T-helper 9 cell (primary cell): ENCODE measurements at places on chromosomes 6 and 20.
A peak's percentile ranks its signal among the peaks of the same experiment; 100 is the strongest.

DNA sequence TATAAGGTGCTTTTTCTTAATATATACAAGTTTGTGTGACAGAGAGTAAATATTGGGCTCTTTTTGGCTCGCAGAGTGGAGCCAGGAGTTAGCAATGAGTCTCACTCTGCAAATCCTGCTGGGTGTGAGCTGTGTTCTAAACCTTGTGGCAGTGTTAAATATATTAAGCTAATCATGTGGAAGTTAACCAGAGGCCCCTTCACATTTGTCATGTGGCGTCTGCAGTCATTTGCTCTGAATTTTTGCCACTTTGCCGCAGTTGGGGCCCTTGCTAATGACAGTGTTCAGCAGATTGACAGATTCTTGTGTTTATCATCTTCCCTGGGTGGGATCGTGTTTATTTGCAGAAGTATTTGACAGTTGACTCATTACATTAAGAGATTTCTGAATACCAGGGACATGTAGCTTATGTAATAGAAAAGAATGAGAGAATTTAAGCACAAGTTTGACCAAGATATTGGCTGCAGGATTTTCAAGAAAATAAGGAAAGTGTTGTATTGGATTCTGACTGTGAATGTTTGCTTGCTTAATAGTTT is 37.9 kb downstream of the SPATA2 start:
- no peak for DNase-seq

DNA sequence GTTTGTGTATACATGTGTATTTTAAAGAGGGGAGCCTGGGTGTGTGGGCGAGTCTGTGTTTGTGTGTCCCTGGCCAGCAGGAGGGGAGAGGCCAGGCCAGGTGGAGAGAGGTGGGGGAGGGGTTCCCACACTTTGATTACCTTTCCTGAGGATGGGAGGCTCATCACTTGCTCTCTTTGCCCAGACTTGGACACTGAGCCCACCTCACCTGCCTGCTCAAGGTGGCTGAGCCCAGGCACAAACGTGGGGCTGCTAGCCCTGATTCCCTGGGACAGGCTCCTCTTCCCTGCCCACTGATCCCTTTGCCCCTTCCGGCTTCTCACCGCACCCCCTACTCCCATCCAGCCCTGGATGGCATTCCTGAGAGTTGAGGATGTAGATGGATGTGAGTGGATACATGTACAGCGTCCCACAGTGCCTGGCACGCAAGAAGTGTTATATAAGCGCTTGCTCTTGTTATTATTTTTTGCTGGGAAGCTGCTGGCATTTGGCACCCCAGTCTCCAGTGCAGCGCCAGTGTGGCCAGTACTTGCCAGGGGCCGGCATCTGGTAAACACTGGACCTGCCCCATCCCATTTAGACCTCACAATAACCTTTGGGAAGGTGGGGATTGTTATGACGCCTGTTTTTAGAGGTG is 2.7 kb downstream of the CEBPB start:
- no peak for DNase-seq

GRCh38 chr6:46925563-46926253 is 4.0 kb upstream of the ADGRF5 start:
- no peak for DNase-seq

DNA sequence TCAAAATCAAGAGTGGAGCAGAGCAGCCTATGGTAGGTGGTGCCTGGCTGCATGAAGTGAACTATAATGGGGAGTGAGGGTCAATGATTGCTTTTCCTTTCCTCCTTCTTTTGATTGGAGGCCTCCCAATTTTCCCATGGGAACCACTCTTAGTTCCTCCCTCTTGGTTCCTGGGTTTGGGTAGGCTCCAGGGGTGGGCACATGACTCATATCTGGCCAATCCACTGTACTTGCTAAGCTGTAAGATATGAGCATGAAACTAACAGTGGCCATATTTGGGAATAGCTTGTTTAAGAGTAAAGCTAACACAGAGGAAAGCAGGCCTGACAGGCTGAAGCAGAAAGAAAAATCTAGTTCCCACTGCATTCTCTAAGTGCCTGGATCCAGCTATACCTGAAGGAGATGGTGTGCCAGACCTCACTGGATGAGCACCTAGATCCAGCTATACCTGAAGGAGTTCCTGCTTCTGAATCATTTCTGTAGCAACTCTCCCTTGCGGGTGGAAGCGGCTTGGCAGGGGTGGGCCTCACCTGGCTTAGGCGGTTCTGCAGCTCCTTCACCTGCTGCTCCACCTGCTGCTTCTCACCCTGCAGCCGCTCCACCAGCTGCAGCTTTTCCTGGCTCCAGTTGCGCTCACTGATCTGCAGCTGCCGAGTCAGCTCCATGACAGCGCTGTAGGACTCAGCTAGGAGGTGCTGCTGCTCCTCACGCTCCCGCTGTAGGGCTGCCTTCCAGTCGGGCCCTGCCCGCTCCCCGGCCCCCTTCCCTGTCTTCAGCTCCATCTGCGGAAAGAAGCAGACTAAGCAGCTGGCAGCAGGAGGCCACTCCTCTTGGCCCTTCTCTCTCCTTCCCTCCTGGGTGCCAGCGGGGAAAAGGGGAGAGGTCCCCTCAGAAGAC is 29.0 kb upstream of the DSN1 start:
- DNase-seq = no peak

GRCh38 chr6:44146685-44147084 is 11.9 kb upstream of the CAPN11 start:
- DNase-seq = no peak

DNA sequence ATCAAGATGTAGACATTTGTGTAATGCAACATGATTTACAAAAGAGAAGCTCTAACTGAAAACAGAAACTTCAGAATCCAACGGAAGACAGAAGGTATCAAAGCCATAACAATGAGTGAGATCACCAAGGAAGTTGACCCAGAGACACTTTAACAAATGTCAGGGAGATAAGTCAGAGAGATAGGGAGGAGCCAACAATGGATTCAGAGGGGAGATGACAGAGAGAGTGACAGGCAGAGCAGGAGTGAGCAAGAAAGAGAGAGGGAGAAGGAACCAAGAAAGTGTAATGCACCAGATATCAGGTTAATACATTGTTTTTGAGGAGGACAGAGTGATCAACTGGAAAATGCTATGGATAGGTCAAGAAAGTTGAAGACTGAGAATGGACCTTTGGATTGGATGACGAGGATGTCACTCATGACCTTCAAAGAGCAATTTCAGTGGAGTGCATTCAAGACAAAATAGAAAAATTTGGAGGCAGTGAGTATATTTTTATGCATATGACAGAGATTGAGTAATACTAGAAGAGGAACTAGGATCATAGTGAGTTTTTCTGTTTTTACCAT is 86.6 kb downstream of the TRDN start:
- no peak for DNase-seq

DNA sequence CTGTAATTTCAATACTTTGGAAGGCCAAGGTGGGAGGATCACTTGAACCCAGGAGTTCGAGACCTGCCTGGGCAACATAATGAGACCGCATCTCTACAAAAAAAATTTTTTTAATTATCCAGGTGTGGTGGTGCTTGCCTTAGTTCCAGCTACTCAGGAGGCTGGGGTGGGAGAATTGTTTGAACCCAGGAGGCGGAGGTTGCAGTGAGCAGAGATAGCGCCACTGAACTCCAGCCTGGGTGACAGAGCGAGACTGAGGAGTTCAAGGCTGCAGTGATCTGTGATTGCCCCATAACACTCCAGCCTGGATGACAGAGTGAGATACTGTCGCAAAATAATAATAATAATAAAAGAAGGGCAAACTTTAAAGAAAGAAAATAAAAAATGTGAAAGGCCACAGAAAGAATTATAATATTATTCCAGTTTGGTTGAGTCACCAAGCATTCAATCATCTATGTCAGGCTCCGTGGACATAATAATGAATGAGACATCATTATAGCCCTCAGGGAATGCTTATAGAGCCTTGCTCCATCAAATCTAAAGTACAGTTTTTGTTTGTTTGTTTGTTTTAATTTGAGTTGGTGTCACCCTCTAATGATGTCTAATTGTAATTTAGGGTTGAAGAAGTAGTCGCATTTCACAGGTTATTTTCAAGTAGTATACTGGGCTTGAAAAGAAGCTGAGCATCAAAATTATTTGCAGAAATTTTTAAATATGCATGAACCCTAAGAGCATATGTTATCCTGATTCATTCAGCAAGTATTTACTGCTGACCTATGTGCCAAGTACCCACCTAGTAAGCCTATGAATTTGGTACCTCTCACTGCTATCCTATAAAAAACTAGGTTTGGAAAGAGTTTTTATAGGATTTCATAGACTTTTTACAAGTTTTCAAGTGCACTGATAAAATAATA is 15.1 kb downstream of the GLYATL3 start:
- DNase-seq = no peak

- DNase-seq = no peak
Observed at GRCh38 chr6:155185544-155185943, 78.3 kb upstream of the CLDN20 start.

DNA sequence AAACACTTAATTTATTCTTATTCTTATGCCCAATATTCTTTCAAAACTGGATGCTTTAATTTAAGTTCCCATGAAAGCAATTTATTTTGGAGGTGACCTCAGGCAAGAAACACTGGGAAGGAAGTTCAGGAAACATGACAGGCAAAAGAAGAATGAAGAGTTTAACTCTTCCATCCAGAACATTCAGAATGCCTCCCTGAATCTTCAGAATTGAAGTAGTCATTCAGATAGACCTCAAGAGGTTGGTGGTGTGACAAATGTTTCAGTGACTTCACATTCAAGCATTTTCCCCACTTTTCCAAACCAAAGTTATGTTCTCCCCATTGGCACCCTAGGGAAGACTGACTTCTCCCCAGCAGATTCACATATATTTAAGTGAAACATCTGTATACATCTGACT is 110.5 kb downstream of the HAO1 start:
- no peak for DNase-seq

DNA sequence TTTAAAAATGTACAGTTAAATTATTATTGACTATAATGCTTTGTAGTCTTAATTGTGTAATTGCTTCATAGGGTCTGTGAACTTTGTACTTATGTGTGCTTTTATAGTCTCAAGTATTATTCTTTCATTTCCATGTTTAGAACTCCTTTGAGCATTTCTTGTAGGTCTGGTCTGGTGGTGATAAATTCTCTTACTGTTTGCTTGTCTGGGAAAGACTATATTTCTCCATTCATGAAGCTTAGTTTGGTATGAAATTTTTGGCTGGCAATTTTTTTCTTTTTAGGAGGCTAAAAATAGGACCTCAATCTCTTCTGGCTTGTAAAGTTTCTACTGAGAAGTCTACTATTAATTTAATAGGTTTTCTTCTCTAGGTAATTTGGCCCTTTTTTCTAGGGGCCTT is 67.4 kb downstream of the CCDC170 start:
- no peak for DNase-seq

DNA sequence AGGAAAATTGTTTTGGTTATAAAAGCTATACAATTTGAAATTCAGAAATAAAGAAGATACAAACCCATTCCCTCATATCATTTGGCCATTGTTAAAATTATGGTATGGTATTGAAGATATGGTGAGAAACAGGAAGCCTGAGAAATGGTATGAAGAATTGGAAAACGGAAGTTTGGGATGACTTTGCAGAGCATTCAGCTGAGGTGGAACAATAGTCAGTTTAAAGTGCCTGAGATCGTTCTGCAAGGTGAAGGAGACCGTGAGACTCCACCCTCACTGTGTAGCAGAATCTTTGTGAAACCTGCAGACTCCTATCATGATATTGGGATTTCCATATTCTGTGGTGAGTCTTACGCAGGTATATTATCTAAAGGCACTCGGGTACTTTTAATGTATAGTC is 97.3 kb downstream of the ADGRB3 start:
- DNase-seq = no peak

- DNase-seq = no peak
Observed at GRCh38 chr6:94953867-94954631, 623.3 kb upstream of the MANEA start.

GRCh38 chr6:3937438-3937837 is 88.3 kb downstream of the FAM50B start:
- no peak for DNase-seq

DNA sequence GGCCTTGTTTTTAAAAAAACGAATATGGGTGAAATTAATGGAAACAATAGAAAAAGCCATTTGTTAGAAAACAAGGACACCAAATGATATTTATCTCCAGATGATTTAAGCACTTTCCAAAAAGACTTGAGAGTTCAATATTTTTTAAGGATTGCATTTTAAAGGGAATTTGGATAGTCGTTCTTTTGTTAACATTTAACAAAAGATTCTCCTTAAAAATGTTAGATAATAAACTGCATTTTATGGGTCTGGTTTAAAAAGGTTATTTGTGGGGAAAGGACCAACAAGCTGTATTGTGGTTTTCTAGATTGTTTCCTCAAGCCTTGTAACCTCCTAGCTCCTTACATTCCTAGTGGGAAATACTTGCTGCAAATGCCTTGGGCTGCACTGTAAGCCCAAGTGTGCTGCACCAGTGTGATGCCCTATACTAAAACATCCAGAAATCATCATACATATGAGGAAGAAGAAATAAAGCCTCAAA is 1.5 kb upstream of the PHIP start:
- no peak for DNase-seq

GRCh38 chr20:22446613-22447446 is 137.5 kb downstream of the FOXA2 start:
- no peak for DNase-seq

- peak; percentile 51 for DNase-seq
Observed at GRCh38 chr6:143060806-143061596, at the start of gene AIG1. TSS of gene AIG1 (plus strand) at chr6:143060889. CDS start at chr6:143060926, 37 bp downstream.

DNA sequence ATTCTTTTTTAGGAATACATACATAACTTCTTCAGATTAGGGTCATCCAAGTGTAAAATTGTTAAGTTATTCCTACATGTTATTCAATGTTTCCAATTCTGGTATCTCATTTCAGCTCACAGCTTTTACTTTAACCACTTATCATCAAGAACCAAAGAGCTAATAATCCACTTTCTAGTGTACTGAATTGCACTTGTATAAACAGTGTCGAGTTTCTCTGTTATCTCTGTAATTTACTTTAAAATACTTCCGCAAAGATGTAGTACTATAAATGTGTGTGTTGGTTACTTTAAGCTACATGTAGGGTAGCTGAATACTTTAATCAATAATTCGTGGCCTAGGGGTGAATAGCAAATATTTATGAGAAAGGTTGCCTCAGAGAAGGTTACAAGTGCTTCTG is 8.8 kb upstream of the GJA1 start:
- no peak for DNase-seq

- DNase-seq = no peak
Observed at GRCh38 chr20:39916236-39916765, 772.7 kb downstream of the MAFB start.

GRCh38 chr6:33661106-33661838 is 40.1 kb downstream of the ITPR3 start:
- no peak for DNase-seq

GRCh38 chr6:13285705-13286104 is 42.6 kb downstream of the TBC1D7 start:
- no peak for DNase-seq
